ENCODE measurements at places on chromosomes 4 and X. TPM values are rescaled to one million over a fixed set of nuclear protein-coding genes. Genes with fewer than 3 reads are reported as not detected.
A peak's percentile ranks its signal among the peaks of the same experiment; 100 is the strongest.

The BEX1 gene
- 5.4 TPM for total RNA-seq

The ALPK1 gene
- 33.5 TPM for total RNA-seq

The MAGEA8 gene
- not detected for total RNA-seq

The PGM2 gene
- 30.7 TPM for total RNA-seq

The CYSLTR1 gene
- 5.5 TPM for total RNA-seq

GRCh38 chr4:112311516-112311915, 14.3 kb downstream of the ALPK1 start:
- DNase-seq, result no peak

GRCh38 chr4:169080981-169081380, 70.9 kb upstream of the CBR4 start:
- peak; percentile 73 for DNase-seq

- no peak for DNase-seq
Observed at GRCh38 chrX:140086691-140087090, 121.4 kb upstream of the CXorf66 start.

GRCh38 chrX:101397779-101398178, 7.0 kb downstream of the RPL36A start:
- DNase-seq, result no peak

- no peak for DNase-seq
Observed at GRCh38 chr4:55546506-55546755, 278 bp downstream of the CLOCK start.

GRCh38 chrX:124098089-124098488, 136.6 kb downstream of the STAG2 start:
- peak; percentile 16 for DNase-seq
